ENCODE measurements at places on chromosomes 7 and 10.

DNA sequence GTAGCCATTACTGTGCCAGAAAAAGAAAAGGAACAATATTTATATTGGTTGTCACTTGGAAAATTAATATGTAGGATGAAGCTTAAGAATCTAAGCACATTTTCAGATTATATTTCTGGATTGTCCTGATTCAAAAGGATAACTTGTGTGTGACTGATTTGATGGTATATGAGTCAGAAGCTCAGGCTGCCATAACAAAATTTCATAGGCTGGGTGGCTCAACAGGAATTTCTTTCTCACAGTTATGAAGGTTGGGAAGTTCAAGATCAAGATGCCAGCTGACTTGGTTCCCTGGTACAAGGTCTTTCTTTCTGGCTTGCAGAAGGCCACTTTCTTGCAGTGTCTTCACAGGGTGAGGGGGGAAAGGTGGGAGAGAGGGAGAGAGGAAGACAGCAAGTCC lies 108.5 kb downstream of the ST7 start:
- DNase-seq: no peak

GRCh38 chr10:1625079-1625478 lies 112.2 kb downstream of the ADARB2 start:
- no peak for DNase-seq

- DNase-seq: no peak
Observed at GRCh38 chr7:235576-236395, 43.4 kb downstream of the FAM20C start.

DNA sequence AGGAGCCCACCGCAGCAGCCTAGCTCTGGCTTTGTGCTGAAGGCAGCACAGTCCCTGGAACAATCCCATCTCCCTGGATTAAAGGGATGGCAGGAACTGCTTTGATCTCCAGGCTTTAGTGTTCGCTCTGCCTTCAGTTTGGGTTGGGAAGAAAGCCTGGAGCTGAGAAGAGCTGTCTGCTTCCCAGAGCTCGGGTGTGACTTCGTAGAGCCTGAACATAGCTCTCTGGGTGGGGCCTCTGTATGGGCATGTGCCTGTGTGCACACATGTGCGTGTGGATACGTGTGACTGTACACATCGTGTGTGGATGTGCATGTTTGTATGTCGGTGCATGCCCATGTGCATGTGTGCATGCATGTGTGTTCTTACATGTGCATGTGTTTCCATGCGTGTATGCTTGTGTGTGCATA lies 8.7 kb downstream of the ADCY1 start:
- DNase-seq: no peak

DNA sequence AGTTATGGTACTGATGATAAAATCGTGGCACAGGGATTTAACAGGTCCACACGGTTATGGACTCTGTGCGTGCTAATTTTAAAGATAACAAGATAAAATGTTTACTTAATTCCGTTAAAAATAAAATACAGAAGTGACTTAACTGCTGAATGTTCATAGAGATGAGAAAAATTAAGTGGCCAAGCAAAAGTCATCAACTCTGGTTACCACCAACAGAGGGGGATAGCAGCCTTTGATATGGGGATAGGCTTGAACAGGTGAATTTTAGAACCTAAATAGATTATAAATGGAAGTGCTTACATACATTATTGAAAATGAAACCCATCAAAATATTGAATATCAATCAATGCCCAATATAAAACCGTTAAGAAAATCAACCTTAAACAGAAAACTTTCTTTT lies 245.0 kb downstream of the WDR37 start:
- no peak for DNase-seq

DNA sequence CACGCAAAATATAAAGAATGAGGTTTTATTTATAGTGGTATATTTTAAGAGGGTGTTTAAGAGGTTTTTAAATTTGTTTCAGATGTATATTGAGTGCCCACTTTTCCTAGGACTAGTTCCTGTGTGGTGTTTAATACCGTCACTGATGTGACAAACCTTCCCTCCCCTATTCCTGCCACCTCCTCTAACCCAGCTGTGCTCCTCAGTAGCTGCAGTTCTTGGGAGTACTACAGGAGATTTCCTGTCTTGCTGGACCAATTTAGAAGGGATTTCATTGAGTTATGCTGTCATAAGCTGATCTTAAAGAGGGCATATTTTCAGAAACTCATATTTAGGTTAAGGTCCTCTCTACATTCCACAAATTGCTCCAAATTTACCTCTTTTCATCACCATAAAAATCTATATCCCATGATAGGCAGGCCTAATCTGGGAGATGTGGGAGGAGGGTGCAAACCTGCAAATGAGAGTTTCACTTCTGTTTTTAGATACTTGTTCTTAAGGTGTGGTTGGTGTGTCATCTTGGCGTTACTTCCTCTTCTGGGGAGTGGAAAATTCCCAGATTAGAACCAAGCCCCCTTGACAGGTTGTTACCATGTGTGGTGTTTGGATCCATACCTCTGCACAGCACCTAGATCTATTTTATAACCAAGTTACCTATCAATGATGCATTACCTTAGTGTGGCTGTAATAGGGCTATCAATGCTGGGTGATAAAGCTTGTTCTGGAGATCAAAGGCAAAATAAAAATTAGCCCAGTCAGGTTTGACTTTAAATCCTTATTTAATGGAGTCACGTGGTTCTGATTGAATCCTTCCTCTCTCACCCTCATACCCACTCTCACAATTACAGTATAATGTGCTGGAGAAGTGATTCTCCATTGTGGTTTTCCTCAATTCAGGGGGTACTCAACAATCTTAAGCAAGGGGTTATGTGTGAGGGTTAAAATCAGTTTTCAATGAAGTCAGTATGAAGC lies 141.1 kb downstream of the CDK14 start:
- no peak for DNase-seq

DNA sequence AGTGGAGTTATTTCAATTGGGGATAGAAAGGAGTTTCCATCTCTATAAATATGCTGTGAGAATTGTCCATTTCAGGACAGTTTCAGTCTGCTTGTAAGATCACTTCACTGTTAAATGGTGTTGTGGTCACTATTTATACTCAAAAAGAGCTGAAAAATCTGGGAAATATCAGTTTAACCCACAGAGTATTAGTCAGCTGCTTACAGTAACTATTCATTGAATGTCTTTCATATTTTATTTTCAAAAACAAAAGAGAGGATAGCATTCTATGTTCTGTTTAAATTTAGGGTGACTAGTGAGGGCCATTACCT lies 85.4 kb upstream of the PLXDC2 start:
- no peak for DNase-seq

DNA sequence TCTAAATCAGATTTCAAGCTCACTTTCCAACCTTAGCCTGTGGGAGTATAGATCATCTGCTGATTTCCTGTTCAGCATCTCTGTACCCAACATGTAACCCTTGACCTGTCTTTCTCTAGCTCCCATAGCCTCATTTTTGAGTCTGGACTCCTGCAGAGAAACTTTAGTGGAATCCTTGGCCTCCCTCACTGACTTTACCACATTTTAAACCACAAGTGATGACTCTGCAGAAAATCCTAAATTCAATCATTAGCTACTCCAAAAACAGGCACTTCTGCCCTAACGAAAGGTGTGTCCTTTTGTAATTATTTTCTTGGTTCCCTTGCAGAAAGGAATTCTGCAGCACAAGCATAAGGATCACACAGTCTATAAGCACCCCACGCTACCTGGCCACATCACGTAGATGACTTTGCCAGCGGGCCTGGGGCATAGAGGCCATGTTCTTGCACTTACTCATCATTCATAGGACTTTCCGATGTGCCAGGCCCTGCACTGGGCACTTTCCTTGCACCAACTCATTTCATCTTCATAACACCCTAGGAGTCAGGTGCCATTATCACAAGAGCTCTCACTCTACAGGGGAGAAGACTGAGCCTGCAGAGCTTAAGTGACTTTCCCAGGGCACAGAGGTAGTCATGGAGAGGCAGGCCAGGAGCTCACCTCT lies 57.2 kb upstream of the OPALIN start:
- DNase-seq: no peak

- no peak for DNase-seq
Observed at GRCh38 chr7:157814931-157815705, 478.3 kb downstream of the DNAJB6 start.

DNA sequence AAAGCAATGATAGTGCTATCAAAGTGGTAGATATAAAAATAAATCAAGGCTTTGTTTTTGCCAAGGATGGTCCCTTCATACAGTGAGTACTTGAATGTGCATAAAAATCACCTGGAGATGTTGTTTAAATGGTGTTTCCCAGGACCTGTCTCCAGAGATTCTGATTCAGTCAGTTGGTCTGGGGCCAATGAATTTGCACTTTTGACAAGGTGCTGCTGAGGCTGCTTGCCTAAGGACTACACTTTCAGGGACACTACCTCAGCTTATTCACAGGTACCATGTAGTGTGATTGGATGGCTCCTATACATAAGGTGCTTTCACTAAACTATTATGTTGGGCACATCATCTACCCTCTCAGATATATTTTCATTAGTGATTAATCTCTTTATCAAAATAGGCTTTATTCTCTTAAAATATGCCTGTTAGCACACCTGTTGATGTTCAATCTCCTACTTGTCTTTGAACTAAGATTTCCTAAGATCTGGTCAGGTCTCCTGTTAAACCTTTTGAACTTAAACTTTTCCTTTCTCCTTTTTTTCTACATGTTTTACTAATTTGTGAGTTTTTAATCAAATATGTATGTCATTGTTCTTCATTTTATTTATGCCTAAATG lies 24.3 kb downstream of the CAPZA2 start:
- no peak for DNase-seq

GRCh38 chr7:37420946-37421695 lies 27.5 kb downstream of the ELMO1 start:
- DNase-seq: peak; percentile 63

DNA sequence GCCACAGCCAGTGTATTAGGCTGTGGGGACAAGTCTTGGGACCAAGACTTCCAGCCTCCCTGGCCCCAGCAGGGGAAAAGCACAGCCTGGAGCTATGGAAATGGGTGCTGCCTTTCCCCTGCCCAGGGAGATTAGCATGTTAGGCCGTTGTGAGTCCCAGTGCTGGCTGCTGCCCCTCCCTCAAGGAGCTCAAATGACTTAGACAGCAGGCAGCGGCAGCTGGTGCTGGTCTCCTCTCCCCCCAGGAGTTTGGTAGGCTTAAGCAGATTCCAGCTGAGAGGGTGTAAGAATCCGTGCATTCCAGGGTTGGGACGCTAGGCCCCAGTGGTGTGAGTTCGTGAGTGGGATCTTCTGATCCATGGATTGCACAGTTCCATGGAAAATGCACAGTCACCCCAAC lies 301.5 kb upstream of the PHF14 start:
- no peak for DNase-seq

DNA sequence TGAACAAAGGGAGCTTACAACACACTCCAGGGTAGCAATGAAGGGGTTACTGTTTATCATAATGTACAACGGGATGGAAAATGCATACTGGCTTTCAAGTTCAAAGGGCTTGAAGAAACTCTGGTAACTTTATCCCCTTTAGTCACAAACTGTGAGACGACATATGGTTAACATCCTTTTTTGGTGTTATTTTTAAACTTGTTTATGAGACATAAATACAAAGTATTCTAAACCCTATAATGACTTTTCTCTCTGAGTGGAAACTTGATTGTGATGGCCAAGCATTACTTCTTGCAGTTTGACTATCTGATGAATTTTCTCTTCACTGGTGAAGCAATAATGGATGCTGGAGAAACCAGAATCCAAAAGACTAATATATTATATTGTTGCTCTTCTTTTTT lies 62.0 kb upstream of the SEMA3A start:
- peak; percentile 32 for DNase-seq

GRCh38 chr10:30647089-30647488 lies 17.5 kb upstream of the LYZL2 start:
- no peak for DNase-seq

DNA sequence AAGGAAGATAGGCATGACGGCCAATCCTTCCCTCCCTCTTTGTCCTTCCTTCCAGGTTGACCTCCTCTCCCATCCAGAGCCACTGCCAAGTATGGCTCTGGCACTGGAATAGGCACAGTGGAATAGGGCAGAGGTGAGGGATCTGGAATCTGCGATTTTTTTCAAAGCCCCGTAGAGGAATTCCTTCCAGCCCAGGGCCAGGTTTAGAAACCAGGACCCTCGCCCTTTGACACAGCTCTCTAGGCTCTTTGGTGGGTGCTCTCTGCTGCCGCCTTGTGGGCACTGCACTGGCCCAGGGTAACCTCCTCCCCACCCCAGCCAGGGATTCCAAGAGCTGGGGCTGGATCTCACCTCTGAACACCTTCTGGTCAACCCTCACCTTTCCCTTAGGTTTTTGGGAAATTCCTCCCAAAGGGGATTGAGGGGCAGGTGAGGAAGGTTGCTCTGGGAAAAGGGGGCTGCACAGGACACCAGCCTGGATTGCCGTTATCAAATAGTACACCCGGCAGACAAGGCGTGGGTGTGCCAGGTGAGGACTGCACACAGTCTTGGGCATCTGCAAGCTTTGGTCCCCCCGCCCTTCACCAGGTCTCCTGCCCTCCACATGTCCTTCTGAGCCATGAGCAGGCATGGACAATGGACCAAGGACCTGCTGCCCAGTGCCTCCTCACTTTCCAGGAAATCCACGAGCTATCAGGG lies 22.8 kb downstream of the C10orf105 start:
- no peak for DNase-seq

DNA sequence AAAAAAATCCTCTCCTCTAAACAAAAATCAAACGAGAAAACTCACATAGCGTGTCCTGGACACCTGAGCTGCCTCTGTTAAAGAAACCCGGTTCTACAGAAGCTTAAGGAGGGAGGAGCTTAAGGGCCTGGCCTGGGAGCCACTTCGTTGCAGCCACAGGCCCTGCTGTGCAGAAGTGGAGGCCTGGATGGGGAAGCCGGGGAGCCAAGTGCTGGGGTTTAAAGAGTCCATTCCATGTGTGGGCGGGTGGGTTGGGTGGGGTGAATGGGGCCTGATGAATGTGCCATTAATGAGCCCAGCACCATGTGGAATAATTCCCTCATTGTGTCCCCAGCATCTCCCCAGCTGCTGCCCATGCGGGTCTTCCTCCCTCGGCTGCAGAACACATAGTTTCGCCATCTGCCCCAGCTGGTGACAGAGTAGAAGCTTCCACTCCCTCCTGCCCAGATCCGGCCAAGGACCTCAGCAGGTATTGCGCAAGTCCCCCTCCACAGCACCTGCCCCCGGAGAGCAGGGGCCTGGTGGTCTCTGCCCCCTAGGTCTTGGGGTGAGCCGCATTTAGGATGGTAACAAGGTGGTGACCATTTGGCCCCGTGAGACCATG lies 127.8 kb upstream of the BTBD16 start:
- DNase-seq: no peak

GRCh38 chr7:5702876-5703571 lies 78.4 kb downstream of the RNF216 start:
- DNase-seq: no peak

- DNase-seq: no peak
Observed at GRCh38 chr7:66682350-66683093, 53.8 kb downstream of the KCTD7 start.

- DNase-seq: no peak
Observed at GRCh38 chr10:128048819-128049210, 77.4 kb downstream of the MKI67 start.

GRCh38 chr10:132455441-132455971 lies 58.5 kb downstream of the PWWP2B start:
- no peak for DNase-seq

- no peak for DNase-seq
Observed at GRCh38 chr10:88975377-88975720, 15.2 kb upstream of the FAS start.

GRCh38 chr7:92834507-92835260 lies 1.7 kb downstream of the CDK6 start:
- peak; percentile 30 for DNase-seq
